ENCODE measurements at places on chromosomes 1 and 21.

DNA sequence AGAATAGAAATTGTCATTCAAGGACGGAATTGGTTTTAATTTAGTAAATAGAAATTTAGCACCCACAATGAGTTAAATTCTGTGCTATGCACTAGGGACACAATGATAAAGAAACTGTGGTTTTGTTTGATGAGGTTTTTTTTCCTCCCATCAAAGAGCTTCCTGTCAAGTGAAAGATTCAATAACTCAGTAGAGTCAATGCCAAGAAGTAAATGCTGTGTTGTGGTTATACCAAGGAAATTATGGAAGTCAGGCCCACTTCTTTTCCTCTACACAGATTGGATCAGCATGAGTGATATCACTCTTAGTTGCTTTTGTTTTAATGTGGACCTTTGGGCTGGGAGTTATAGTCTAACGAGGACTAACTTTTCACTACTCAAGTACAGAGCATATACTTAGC, 1269.6 kb upstream of the ADGRL2 start:
- DNase-seq = peak; percentile 1

GRCh38 chr1:86504895-86505563, 36.3 kb downstream of the CLCA1 start:
- no peak for DNase-seq

DNA sequence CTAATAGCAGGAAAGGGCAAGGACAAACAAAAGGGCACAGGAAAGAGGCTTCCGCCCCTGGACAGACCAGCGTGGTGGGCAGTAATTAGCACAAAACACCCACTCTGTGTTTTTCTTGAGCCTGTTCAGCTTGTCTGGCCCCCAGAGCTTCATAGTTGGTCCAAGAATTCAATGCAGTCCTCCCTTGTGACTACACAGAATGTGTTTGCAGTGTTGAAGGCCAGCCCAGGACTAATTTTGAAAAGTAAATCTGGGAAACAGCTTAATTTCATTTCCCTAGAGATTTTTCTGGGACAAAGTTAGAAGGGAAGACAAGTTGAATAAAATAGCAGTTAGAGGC, 49.2 kb upstream of the LMO4 start:
- DNase-seq = no peak

GRCh38 chr1:1602304-1602967, 2.5 kb upstream of the FNDC10 start:
- no peak for DNase-seq

- no peak for DNase-seq
These were observed 12.2 kb downstream of the CELSR2 start for GRCh38 chr1:109261578-109261977.

DNA sequence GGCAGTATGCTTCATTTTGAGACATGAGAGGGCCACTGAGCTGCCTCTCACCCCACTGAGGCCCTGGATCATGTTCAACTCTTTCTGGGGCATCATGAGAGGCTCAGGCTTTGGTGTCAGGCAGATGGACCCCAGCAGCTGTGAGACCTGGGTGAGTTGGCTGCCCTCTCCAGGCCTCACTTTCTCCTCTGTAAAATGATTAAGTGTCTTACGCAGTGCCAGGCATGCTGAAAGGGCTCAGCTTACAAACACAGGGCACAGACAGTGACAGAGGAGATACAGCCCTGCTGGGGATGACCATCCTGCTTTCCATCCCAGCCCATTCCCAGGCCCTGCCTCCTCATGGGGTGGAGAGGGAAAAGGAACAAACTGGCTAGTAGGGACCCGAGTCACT, 387.4 kb downstream of the MATN1 start:
- no peak for DNase-seq

DNA sequence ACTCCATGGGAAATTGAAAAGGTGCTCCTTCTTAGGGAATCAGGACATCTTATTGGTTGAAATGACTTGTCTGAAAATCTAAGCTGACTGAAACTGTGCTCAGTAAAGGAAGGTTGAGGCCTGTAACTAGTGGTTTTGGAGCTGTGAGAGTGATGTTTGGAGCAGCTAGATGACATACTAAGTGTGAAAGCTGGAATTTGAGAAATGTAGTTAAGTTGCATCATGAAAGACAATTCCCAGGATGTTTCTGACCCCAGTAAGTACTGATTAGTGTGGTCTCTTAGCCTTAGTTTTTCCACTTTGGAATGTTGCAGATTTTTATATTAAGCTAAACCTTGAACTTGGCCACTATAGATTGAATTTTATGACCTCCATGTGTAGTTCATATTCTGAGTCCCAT, 154.9 kb downstream of the PAPPA2 start:
- DNase-seq = no peak

GRCh38 chr1:245683676-245684075, 528.9 kb downstream of the KIF26B start:
- DNase-seq = no peak

- DNase-seq = no peak
These were observed 40.7 kb downstream of the MAN1C1 start for GRCh38 chr1:25657121-25657882.

- DNase-seq = no peak
These were observed 248.7 kb upstream of the IRF2BP2 start for GRCh38 chr1:234858722-234859121.

- DNase-seq = no peak
These were observed 137.2 kb downstream of the LRIG2 start for GRCh38 chr1:113210248-113210647.

DNA sequence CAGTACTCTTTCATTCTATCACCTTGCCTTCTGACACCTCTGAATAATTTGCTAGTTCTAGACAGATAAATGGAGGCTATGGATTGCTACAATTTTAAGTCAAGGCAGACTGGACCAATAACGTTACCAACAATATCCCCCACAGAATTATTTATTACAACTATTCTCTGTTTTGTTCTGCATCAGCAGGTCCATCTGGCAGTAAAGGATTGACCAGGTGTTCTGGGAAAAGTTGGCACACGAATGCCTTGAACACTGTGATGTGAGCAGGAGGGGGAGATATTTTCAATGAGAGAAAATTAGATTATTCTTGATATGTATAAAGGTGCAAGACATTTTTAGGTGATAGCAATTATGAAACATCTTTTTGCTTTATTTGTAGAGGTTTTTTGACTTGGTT, 718.8 kb upstream of the TMPRSS15 start:
- no peak for DNase-seq

DNA sequence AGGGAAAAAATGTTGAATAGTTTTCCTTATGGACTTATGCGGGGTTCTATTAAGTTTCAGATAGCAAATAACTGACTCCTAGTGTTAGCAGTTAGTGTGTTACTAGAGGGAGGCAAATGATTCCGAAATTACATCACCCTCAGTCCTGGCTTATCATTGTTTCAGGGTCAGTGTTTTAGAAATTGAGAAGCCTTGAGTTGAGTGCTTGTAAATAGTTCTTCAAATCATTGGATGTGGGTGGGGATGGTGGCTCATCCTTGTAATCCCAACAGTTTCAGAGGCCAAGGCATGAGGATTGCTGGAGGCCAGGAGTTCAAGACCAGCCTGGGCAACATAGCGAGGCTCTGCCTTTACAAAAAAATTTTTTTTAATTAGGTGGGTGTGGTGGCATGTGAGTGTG, 21.3 kb downstream of the SOAT1 start:
- DNase-seq = no peak

DNA sequence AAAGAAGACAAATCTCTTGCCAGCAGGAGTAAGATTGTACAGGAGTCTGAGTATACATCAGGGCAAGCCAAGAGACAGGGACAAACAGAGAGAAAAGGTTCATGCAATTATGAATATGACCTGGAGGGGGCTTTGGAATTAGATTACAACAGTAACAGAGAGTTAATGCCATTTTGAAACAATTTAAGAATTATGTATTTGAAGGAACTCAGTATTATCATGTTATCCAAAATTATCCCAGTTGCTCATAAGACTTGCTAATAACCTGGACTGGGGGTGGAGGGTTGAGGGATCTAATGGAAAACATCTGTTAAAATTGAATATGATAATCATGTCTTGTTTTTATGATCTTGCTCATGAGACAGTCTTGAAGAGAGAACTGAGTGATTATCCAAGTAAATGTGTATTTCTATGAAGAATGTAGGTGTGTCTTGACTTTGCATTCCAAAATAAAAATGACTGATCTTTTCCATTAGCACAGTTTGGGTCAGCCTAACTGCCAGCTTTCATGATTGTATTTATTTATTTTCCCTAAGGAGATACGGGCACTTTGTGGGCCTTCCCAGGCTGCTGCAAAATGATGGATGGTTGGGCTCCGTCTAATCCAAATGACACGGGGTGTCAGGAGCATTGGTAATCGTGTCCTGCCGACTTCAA, 117.7 kb downstream of the ERG start:
- peak; percentile 24 for DNase-seq

- DNase-seq = no peak
These were observed 355.6 kb upstream of the KAZN start for GRCh38 chr1:14242870-14243269.

DNA sequence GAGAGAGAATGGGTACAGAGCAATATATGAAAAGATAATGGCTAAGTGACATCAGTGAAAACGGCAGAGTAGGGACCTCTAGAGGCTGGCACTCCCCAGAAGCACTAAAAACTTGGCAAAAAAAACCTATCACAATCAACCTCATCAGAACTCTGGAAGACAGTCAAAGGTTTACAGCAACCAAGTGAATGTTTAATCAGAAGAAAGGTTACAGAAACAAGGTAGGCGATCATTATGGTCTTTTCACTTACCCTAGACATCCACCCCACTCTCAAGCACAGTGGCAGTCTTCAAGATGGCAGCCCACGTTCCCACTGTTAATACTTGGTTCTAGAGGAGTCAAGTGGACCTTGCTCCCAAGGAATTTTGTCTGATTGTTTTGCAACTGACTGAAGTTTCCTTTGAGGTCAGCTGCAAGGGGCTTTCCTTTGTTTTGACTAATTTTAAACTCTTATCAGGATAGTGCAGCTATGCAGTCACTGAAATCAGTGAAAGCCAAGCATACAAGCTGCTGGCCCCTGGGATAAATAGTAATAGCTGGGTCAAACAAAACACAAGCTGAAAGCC, 7.2 kb downstream of the KIFAP3 start:
- no peak for DNase-seq

DNA sequence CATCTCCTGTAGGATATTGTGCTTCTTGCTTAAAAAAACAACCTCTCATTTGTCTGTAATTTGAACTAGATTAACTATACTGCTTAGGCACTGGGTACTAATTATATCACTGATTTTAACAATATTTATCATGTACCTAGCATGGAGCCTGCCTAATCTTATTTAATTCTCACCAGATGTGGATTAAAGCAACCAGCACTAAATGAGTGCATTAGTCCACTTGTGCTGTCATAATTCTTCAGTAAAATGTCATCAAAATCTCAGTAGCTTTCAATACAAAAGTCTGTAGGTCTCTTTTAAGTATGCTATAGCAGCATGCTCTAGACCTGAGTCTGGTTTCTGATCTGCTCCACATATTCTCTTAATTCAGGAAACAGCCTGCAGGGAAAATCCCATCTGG, 368.1 kb downstream of the NCAM2 start:
- no peak for DNase-seq

- no peak for DNase-seq
These were observed 96.9 kb upstream of the TARDBP start for GRCh38 chr1:10915594-10915993.

DNA sequence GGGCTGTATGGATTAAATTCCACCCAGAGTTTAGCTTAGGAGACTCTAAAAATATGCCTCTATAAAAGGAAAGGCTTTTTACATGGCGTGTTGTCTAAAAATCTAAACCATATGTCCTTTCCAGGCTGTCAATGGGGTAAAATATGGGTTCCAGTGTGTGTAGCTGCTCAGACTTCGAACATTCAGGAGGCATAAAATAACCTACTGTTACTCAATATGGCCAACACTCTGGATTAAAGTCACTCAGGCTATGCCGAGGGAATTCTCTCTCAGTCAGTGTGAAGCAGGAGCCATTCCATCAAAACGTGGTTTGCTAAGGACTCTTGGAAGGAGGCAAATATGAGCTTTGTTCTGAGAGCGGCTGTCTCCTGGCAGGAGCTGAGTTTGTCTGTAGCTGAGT, 135.3 kb downstream of the RUNX1 start:
- DNase-seq = no peak

DNA sequence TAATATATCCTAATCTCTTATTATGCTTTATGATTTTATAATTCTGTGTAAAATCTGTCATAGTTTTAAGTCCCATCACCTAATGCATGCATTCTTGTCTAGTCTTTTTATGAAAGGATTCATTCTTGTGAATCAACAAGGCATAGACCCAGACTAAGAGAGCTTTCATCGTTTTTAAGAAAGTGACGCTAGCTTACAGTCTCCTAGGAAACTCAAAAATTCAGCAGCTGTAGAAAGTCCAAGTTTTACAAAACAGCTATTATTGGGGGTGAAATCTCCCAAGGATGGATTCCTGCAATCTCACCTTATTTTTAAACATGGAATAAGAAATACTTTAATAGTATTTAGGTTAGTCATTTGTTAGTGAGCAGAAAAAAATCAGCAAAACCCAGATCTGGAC, 104.7 kb downstream of the NCAM2 start:
- no peak for DNase-seq

GRCh38 chr1:18452550-18452949, 28.2 kb upstream of the KLHDC7A start:
- peak; percentile 32 for DNase-seq

GRCh38 chr1:110407260-110408210, at the start of gene LAMTOR5:
LAMTOR5 (minus strand) TSS chr1:110407694; CDS start chr1:110407620, 74 bp downstream.
- DNase-seq = peak; percentile 89

DNA sequence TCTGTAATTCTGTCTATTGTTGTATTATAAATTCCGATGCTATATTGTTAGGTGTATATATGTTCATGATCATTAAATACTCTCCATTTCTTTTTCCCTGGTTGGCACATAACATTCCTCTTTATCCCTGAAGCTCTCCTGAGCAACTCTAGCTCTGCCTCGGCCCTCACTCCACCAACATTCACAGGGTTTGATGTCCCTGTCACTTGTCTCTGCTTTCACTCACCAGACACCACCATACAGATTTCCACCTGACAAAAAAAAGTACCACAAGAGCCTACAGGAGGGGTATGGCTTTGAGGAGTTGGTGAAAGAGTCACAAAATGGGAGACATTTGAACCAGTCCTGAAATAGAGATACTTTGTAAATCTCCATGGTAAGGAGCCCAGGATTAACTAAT, 8.8 kb upstream of the TSPEAR start:
- DNase-seq = no peak

GRCh38 chr1:16093611-16094010, 20.2 kb upstream of the FAM131C start:
- DNase-seq = no peak

DNA sequence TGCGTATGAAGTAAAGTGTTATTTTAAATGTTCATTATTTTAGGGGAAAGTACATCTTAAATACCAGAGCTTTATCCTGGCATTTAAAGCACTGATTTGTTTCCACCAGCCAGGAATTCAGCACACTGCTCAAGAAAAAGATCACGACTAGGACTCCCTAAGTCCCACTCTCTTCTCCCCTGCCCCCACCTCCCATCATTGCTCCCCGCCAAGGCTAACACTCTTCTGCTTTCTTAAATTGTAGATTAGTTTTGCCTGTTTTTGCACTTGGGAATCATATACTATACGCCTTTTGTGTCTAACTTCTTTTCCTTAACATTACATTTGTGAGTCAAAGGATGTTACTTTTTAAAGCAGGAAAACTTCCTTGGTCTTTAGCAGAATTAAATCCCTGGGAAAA, 37.5 kb upstream of the C1orf105 start:
- DNase-seq = no peak

Measured in iris pigment epithelial cell (primary cell).